ENCODE measurements at places on chromosomes 13 and 19.

- no peak for DNase-seq
Measured at GRCh38 chr19:27776020-27776419, 1436.9 kb downstream of the UQCRFS1 start.

DNA sequence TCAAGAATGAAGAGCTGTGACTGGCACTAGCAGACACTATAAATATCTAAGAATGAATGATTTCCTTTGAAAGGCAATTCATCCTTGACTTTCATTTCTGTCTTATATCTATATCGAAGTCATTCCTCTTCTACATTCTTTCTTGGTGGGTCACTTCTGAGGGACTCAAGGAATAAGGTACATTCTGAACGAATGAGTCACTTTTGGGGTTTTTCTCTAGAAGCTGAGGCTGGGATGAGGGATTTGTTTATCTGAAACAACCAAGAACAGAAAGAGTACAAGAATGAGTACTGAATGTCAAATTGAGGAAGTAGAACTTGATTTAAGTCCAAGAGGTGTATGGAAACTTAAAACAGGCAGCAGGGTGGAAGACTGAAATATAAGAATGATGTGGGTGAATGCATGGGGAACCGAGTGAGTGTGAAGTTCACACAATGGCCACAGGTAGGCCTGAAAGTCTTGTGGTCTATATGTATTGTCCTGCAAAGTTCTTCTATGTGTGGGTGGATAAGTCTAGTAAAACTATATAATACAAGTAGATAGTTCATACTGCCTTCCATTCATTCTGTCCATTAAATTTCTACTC is 343.9 kb downstream of the OXGR1 start:
- DNase-seq = no peak

GRCh38 chr19:16018106-16018755 is 58.1 kb upstream of the TPM4 start:
- peak; percentile 6 for DNase-seq

DNA sequence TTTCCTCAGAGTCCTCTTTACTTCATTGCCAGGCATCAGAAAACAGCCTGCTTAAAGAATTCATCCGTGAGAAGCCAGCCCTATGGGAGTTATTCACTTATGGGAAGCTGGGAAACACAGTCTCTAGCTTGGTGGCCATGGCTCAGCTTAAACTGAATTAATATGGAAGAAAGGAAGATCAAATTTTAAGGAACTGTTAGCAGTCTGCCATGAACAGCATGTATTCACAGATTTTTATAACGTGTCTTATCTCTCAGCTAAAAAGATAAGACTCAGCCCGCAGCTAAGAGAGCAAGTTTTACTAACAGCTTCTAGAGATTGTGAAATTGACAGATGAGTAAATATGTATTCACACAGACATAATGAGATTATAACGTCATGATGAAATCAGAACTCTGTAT is 253.7 kb upstream of the RXFP2 start:
- DNase-seq = no peak

DNA sequence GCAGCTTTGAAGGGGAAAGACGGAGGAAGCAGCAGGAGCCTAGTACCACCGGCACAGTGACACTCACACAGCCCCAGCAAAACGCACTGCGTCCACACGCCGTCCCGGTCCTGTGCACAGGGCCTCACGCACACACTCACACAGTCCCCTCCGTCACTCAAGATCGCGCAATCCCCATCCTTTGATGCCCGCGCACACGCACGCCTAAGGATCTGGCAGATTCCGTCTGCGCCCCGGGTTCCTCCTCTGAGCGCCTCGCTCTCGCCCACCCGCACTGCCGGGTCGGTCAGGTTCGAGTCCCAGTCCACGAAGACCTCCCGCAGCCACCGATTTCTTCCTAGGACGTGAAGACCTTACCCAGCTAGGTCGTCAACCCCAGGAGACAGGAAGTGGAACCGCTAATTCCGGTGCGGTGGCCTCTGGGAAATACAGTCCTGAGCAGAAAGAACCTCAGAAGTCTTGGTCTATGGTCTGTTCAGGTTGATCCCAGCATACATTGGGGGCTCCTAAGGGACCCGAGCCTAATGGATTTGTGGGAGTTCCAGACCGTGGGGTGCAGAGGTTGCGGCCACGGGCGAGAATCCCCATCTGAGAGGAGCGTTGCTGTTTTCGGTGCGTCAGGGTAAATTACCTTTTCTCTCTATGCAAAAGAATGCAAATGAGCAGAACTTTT is at the start of gene ZNF780B:
TSS of gene ZNF780B (minus strand) at position 400 of the 673 bp plus-strand sequence. CDS start 5,899 bp downstream, outside the sequence.
- DNase-seq = peak; percentile 66

DNA sequence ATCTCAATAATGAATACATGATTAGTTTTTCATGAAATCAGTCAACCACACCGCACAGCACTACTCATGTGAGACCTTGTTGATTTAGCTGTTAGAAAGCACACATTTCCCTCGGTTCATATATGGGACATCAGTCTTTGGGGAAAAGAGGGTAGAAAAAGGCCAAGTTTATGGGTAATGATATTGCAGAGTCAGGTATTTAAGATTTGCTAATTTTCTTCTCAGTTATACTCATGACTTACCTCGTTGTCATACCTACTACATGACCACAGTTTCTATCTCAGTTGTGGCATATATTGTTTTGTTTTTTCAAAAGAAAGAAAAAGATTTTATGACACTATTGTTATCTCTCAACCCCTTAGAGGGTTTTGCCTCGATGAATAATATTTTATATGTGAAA is 165.6 kb downstream of the POU4F1 start:
- DNase-seq = no peak

- no peak for DNase-seq
Measured at GRCh38 chr19:48969276-48970138, 4.4 kb downstream of the FTL start.

- DNase-seq = no peak
Measured at GRCh38 chr19:11475861-11476260, 5.0 kb downstream of the ELAVL3 start.

DNA sequence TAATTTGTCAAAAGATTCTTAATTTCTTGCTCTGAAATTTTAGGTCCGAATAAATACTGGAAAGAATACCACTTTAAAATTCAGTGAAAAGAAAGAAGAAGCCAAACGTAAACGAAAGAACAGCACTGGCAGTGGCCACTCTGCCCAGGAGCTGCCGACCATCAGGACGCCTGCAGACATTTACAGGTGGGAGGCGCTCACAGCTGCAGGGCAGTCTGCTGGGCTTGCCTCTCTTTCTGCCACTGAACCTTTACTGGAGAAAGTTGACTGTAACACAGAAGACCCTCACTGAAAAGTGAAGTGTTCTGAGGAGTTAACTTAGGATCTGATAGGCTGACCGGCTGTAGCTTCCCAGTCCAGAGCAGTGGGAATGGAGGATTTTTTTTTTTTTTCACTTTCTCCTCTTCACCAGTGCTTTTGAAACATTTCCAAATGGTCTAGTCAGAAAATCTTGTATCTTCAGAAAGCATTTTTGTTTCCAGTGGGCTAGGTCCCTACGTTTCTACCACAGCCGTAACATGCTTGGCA is 69.1 kb downstream of the URI1 start:
- DNase-seq = no peak

DNA sequence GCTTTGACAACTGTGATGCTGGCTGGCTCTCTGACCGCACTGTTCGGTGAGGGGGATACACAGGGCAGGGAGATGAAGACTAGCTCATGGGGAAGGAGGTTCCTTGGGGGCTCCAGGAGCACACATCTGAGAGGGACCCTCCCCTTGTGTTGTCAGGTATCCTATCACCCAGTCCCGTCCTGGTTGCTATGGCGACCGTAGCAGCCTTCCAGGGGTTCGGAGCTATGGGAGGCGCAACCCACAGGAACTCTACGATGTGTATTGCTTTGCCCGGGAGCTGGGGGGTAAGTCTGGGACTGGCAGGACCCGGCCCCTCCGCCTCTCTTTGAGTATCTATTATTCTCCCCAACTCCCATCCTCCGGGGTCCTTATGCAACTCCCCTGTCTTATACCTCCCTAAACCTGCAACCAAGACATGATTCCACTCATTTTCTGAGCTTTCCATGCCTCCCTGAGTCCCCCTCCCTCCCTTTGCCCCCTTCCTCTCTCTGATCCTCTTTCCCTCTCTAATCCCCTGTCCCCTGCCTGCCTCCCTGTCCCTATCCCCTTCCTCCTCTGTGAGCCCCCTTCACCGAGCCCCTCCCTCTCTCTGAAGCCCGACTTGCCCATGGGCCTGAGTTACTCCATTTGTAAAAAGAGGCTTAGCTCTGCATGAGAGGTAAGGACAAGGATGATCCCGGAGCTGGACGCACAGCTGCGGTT is 12.5 kb downstream of the NCAN start:
- no peak for DNase-seq

DNA sequence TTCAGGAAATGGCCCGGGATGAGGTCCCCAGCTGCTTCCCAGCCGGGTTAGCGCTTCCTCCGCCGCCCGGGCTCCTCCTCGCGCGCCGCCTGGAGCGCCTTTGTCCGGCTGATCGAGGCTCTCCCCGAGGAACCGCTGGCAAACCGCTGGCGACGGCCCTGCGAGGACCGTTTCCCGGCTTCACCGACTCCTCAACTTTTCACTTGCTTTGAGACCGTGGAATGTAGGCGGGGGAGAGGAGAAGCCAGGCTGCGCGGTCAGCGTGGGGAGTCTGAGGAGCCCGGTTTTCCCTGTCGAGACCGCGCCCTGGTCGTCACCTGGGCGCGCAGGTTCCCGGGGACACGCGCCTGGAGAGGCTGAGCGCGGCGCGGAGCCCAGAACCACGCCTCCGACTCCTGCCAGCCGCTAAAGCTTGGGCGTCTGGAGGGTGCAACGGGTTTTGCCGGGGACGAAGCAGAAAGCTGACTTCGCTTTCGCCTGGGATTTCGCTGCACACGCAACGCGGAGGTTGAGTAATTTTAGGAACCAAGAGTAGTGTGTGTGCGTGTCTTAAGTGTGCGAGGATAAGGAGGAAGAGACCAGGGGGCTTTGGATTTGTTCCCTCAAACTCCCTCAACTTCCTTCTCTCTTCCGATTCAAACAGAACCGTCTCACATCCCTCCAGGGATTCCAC is 7.3 kb upstream of the DGKH start:
- DNase-seq = peak; percentile 55

DNA sequence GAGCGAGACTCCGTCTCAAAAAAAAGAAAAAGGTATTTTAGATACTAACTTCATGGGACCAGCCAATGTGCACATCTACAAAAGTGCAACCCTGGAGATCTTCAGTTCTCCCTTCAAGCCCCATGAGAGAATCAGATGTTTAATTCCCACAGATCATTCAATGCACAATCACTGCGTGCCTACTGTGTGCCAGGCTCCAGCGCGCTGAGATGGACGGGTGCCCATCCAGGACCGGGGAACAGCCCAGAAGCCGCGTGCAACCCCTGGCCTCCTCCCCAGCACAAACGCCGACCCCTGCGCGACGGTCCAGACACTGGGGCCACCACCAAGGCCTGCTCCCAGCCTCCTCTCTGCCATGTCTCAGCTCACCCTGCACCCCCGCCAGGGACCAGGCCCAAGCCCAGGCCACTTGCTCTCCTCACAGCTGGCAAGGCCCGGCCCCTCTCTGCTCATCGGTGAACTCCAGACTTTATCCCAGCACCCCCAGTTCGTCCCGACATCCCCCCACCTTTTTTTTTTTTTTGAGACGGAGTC is 5.3 kb downstream of the BTBD2 start:
- DNase-seq = no peak

GRCh38 chr19:13241231-13242104 is 91.3 kb downstream of the IER2 start:
- DNase-seq = no peak

GRCh38 chr13:33862016-33862415 is 44.1 kb downstream of the RFC3 start:
- no peak for DNase-seq

GRCh38 chr19:33406521-33407139 is 33.1 kb downstream of the CEBPG start:
- peak; percentile 82 for DNase-seq

- no peak for DNase-seq
Measured at GRCh38 chr13:60627071-60627686, 230.2 kb downstream of the TDRD3 start.

DNA sequence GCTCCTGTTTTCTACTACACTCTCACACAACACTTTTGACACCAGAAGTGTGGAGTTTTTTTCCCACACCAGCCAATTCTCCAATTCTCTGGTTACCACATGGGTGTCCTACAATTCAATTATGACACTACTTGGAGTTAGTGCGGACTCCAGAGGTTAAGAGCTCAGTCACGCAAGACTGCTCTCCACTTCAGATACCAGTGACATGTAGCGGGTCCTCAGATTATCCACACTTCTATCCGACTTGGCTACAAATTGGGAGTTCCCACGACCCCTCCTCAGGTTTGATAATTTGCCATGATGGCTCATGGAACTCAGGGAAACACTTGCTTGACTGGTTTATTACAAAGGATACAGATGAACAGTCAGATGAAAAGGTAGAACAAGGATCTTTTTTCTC is 32.9 kb downstream of the PAN3 start:
- no peak for DNase-seq

DNA sequence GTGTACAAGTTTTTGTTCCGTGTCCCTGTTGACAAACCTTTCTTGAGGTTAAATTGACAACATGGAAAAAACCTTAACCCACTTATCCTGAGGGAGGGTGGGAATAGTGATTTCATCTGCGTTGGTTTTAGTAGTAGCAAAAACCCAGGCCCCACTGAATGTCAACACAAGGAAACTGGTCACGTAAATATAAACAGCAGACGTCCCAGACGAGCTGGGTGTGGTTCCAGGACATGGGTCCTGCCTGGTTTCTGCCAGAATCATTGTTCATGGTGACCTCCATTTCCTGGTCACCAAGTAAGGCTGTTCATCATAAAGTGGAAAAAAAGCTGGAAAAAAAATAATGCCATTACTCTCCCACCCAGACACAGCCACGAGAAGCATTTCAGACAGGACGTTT is 16.9 kb upstream of the F2RL3 start:
- no peak for DNase-seq

- DNase-seq = no peak
Measured at GRCh38 chr13:24149246-24150032, 11.1 kb upstream of the SPATA13 start.

DNA sequence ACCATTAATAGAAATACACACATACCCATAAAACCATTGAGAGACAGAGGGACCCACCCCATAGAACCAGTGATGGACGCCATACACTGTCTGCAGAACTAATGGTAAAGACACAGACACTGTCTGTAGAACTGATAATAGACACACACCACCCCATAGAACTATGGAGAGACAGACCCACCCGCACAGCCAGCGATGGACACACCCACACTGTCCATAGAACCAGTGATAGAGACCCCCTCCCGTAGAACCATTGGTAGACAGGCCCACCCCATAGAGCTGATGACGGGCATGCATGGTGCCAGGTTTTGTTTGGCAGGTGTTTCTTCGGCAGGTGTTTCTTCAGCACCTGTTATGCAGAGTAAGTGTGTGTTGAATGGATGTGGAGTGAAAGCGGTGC is 88.3 kb upstream of the TEX29 start:
- no peak for DNase-seq

GRCh38 chr13:56314765-56315164 is 826.0 kb upstream of the PRR20A start:
- no peak for DNase-seq

DNA sequence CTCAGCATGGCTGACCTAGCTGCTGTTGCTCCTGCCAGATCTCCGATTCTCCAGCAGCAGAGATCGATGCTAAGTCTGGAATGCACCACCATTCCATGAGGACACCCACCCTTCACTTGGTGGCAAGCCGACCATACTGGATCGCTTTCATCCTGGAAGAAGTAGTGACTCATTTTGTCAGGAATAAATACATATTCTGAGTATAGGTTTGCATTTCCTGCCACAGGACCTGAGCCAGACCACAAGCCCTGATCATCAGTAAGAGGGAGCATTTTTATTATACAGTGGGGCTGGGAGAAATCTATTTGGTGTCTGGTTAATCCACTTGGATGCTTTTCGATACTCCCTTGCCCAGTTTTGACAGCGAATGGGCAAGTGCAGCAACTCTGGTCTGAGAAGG is 10.9 kb upstream of the KCTD15 start:
- DNase-seq = no peak

- DNase-seq = peak; percentile 79
Measured at GRCh38 chr19:543910-544608, at the start of gene GZMM. GZMM (plus strand) TSS chr19:544053; CDS start chr19:544072, 19 bp downstream.
